ENCODE measurements at places on chromosomes 7 and 10. TPM values are rescaled to one million over a fixed set of nuclear protein-coding genes. Genes with fewer than 3 reads are reported as not detected.

GSAP gene
- 12.5 TPM for total RNA-seq

TBL2 gene
- total RNA-seq = 25.4 TPM

SPDYE2 gene
- total RNA-seq = not detected

AASS gene
- 32.9 TPM for total RNA-seq

NEBL gene
- 72.6 TPM for total RNA-seq

OR2A1 gene
- total RNA-seq = not detected

HMX2 gene
- total RNA-seq = not detected

UPK3BL2 gene
- total RNA-seq = 10.3 TPM

PTPN20 gene
- total RNA-seq = 17.5 TPM

CC2D2B gene
- 2.2 TPM for total RNA-seq

AP3M1 gene
- 53.2 TPM for total RNA-seq
